ENCODE measurements at places on chromosomes 7 and 10. TPM values are rescaled to one million over a fixed set of nuclear protein-coding genes. Genes with fewer than 3 reads are reported as not detected.

Gene CYP2C8
- total RNA-seq = not detected

Gene LIPJ
- total RNA-seq = not detected

Gene LIPN
- total RNA-seq = not detected

Gene TFPI2
- total RNA-seq = not detected

Gene CDC14C
- not detected for total RNA-seq

Gene GIMAP6
- 38.7 TPM for total RNA-seq

GRCh38 chr10:32060347-32060746 lies 4.1 kb upstream of the KIF5B start:
- no peak for DNase-seq

DNA sequence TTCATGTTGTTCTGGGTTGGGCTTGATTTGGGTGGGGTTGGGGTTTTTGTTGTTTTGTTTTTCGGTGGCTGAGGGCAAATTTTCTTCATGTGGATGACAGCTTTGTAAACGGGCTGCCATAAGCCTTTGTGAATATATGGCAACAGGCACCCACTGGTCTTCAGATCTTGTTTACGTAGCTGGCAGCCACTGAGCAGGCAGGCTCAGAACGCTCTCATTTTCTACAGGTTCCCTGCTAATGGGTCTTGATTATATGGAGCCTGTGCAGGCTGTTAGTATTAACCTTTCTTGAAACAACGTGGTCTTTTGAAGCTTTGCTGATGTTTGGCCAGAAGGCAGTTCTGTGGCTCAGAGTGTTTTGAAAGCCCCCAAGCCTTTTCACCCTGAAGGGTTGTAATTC lies 199.7 kb downstream of the TNS3 start:
- no peak for DNase-seq

- no peak for DNase-seq
Observed at GRCh38 chr7:26588511-26588910, 275.9 kb downstream of the SKAP2 start.

- DNase-seq = no peak
Observed at GRCh38 chr10:49010295-49010694, 70.7 kb upstream of the LRRC18 start.

- no peak for DNase-seq
Observed at GRCh38 chr10:48656914-48657305, 27.8 kb upstream of the WDFY4 start.

- no peak for DNase-seq
Observed at GRCh38 chr10:116542007-116542677, 3.6 kb upstream of the PNLIP start.

DNA sequence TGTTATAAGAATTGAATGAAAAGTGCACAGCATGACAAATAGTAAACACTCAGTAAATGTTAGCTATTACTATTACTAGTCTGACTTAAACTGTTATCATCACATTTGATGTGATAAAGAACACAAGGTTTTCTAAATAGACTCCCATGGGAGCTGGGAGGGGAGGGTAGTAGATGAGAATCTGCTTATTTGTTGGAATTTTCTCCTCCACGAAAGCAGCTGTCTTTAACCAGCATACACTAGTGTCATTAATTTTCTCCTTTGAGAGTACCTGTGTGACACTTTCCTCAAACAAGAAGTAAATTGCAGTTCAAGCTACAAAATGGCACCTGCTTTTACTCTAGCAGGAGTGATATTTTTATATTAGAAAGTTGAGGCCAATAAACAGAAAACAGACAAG lies 200.1 kb downstream of the SKAP2 start:
- DNase-seq = no peak

- DNase-seq = no peak
Observed at GRCh38 chr7:103690242-103690974, 244.4 kb upstream of the SLC26A5 start.

GRCh38 chr10:14385596-14386593 lies 55.2 kb upstream of the FRMD4A start:
- no peak for DNase-seq

GRCh38 chr7:128920913-128921582 lies 10.5 kb upstream of the KCP start:
- no peak for DNase-seq

DNA sequence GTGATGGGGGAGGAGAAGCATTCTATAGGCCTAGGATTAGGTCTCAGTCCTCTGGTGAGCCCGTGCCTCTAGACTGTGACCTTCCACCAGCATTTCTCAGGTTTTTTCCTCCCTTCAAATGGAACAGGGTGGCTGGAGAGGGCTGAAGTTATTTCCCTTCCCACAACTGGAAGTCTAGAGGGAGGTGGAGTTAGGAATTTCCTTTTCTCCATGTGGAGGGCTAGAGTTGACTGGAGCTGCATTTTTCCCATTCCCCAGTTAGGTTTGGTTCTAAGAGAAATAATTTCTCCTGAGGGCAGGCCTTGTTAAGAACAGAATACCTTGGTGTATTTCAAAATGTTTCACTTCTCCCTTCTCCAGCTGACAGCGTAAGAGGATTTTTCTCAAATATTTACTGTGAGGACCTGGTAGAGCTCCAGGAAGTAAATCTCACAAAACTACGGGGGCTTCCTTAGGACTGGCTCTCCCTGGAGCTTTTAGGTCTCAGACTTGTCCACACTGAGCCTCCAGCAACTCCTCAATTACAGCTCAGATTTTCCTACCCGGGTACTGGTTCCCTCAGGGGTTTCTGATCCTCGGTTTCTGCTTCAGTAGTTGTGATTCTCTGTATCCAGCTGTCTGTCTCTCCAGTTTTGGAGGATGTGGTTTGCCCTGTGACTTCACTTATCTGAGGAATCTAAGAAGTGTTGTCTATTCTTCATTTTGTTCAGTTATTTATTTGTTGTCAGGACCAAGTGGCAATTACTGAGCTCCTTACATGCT lies 6.0 kb upstream of the REEP3 start:
- no peak for DNase-seq

GRCh38 chr10:34185998-34186397 lies 629.1 kb downstream of the PARD3 start:
- DNase-seq = no peak

GRCh38 chr10:66202101-66202500 lies 723.7 kb upstream of the LRRTM3 start:
- DNase-seq = no peak

DNA sequence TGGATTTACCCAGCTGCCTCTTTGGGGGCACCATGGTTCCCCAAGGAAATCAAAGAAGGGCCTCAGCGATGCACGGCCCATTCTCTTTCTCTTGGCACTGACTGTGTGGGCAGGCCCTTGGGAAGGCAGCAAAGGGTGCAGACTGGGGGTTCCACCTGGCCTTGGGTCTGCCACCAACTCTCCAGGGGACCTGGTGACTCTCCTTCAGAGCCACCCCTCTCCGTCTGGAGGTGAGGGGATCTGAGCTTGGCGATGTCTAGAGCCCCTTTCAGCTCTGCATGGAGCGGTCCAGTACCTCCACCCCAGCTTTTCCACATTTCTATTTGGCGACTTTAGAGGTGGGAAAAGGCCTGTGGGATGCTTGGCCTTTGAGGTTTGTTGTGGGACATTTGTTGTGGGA lies 69.1 kb downstream of the C10orf120 start:
- no peak for DNase-seq

GRCh38 chr10:62133618-62134017 lies 135.0 kb downstream of the RTKN2 start:
- no peak for DNase-seq

GRCh38 chr7:44191171-44191570 lies 1.9 kb upstream of the GCK start:
- DNase-seq = no peak

DNA sequence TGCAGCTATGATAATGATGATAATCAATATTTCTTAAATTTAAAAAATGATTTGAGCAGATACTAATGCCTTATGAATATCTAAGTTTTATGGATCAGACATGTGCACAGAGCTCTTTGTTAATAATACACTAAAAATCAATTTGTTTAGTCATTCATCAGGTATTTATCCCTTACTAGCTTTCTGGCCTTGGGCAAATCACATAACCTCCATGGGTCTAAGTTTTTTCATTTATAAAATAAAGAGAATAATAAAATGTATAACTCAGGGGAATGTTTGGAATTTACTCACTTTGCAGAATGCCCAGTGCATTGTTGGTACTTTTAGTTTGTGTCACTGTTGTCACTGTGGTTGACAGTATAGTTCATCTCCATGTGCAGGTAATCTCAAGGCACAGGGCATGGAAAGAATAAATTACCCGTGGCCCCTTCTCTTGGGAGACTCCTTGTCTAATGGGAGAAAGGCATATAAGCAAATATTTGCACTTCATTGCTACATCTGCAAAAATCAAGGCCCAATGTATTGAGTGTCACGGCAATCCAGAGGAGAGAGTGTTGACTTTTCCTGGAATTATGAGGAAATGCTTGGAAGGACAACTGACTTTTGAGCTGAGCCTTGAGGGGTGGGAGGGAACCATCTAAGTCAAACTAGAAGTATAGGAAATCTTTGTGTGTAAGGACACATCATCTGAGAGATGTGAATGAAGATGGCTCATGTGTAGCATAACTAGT lies 64.7 kb upstream of the CTTNBP2 start:
- no peak for DNase-seq

DNA sequence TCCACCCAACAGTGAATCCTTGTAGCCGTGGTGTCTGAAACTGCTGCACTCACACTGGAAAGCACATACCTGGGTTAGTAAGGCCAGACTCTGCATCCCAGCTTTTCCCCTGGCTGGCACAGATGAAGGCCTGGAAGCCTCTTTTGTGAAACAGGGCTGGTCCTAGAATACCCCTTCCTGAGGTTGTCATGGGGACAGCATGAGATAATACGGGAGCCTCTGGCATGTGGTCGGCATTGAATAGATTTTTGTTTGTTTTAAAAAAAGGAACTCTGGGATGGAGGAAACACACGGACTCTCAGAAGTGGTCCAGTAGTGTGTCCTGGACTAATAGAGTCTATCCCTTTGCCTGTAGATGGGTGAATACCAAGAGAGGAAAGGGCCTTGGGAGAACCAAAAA lies 129.7 kb downstream of the TMEM178B start:
- DNase-seq = no peak

GRCh38 chr7:15686957-15687545 lies 568 bp upstream of the MEOX2 start:
- no peak for DNase-seq

- no peak for DNase-seq
Observed at GRCh38 chr7:113143486-113144257, 25.3 kb upstream of the SMIM30 start.

- no peak for DNase-seq
Observed at GRCh38 chr7:64515330-64515729, 47.5 kb downstream of the ZNF680 start.
